Stimulated activated CD8-positive, alpha-beta memory T cell treated with anti-CD3 and anti-CD28 coated beads, Interleukin-15, amount 100 ng/mL, for 24 hours (primary cell): ENCODE measurements at places on chromosomes 3 and 15.

GRCh38 chr3:16480861-16481545 is 32.5 kb downstream of the RFTN1 start:
- no peak for DNase-seq

DNA sequence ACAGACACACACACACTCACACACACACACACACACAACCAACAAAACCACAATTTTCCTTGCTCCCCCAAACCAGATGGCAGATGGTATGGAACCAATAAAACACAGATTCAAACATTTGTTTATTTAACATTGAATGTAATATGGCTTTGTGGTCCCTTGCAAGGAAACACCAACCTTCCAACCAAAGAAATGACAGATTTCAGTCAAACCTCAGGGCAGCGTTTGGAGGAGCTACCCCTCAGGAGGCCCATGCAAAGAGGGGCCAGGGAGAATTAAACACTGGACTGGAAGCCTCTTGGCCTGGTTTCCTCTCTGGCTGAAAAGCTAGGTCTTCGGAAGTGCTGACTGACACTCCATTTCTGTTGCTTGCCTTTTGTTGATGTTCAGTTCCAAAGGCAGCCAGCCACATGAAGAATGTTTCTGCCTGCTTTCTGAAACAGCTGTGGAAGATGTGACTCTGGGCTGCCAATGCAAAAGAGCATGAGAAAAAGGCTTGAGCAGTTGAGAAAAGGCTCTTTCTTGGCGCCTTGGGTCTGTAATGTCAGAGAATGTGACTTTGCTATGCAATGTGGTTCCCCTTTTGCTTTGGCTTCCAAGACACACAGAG is 296.1 kb downstream of the RPLP1 start:
- no peak for DNase-seq

- no peak for DNase-seq
These were observed 117.3 kb upstream of the LYSMD4 start for GRCh38 chr15:99850517-99850916.

DNA sequence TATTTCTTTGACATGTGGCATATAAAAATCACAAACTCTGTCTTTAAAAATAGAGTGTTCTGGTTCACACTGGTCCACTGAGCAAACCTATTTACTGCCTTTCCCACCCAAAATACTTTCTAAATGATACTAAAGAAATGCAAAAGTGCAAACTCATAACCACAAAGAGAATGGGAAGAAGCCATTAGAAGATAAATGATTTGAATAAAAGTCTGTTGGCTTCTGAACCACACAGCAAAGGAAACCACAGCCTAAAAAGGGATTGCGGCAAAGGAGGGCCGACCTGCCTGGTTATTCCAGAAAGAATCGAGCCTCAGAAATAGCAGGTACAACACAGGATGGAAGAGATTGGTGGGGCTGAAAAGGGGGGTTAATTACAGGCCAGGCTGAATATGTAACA is 599.5 kb downstream of the FHIT start:
- no peak for DNase-seq

- no peak for DNase-seq
These were observed 78.9 kb downstream of the DGKG start for GRCh38 chr3:186283096-186283495.

GRCh38 chr3:64687781-64688604 is at the start of gene ADAMTS9:
Gene ADAMTS9 (minus strand): TSS chr3:64688000. CDS start chr3:64687657, 343 bp downstream.
- no peak for DNase-seq

DNA sequence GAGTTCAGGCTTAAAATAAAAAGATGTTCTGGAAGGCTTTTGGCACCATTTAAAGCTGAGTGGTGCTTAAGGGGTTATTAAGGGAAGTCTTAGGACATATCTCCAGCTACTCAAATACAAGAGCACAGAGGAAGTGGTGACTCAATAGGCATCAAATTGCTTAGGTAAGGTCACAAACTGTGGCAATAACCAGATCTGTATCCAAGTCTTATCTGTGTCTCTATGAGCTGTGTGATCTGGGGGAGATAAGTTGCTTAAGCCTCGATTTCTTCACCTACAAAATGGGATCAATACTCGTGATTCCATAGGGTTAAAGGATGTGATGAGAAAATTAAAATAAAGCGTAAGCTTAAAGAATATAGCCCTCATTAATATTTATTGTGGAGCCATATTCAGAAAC is 7.6 kb downstream of the HDC start:
- DNase-seq = no peak

- DNase-seq = no peak
These were observed 287.3 kb upstream of the ADAMTS9 start for GRCh38 chr3:64975147-64975546.

DNA sequence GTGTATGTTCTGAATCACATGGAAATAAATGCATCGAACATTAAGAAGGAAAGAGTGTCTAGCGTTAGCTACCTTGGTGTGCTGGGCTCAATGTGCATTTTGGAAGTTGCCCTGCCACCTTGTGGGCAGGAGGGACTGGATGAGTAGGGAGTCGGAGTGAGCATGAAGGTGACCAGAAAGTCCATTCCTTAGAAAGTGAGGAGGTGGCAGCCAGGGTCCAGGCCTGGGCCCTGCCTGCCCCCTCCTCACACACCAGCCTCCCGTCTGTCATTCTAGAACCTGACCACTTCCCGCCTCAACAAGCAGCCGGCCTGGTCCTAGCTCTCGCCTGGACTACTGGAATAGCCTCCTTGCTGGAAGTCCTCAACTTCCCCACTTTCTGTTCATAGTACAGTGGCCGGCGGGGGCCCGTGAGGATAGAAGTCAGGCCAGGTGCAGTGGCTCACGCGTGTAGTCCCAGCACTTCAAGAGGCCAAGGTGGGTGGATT is 10.2 kb upstream of the GATA2 start:
- no peak for DNase-seq

DNA sequence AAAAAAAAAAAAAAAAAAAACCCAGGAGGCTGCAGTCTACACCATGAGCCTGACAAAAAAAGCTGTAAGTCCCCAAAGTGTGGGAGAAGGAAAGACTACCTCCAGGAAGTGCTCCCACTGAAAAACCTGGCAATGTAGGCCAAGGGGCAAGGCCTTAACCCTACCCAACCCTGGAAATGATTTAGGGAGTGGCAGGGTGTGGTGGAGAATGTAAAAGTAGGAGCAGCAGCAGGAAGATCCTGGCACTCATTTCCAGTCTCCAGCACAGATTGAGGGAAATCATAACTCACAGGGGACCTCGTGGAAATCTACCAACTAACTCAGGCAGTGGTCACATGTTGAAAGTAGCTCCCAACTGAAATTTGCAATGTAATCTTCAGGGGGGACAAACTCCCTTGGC is 839.5 kb downstream of the EPHA3 start:
- DNase-seq = no peak

GRCh38 chr3:114389156-114389555 is 95.3 kb downstream of the TIGIT start:
- no peak for DNase-seq

DNA sequence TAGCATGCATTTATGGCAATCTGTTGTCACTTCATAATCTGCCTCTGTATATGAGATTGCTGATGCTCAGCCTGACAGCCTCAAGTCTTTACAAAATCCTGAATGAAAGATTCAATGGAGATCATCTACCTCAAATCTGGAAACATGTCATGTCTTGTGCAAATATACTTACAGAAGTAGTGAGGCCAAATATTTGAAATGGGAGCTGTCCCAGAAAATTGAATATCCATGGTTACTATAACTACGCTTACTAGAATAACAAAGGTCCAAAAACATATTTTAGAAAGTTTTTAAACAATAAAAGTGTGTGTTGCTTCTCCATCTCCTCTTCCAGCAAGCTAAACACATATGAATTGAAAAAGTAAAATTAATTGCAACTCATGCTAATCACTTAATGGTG is 133.2 kb upstream of the DPH6 start:
- DNase-seq = no peak

DNA sequence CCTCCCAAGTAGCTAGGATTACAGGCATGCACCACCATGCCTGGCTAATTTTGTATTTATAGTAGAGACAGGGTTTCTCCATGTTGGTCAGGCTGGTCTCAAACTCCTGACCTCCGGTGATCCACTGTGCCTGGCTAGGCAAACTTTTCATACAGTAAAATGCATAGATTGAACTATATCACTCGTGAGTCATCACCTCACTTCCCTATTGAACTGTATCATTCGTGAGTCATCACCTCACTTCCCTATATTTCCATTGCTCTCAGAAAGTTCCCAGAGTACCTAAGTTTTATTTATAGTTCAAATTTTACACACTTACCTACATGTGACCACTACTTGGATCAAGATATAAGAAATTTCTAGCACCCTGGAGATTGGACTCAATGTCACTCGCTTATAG is 73.6 kb upstream of the ACAD9 start:
- no peak for DNase-seq

GRCh38 chr3:117550766-117551165 is 841.2 kb downstream of the TUSC7 start:
- no peak for DNase-seq

GRCh38 chr15:73983211-73983727 is 8.8 kb downstream of the STOML1 start:
- no peak for DNase-seq

GRCh38 chr3:23068016-23068728 is 135.0 kb upstream of the UBE2E2 start:
- DNase-seq = no peak

DNA sequence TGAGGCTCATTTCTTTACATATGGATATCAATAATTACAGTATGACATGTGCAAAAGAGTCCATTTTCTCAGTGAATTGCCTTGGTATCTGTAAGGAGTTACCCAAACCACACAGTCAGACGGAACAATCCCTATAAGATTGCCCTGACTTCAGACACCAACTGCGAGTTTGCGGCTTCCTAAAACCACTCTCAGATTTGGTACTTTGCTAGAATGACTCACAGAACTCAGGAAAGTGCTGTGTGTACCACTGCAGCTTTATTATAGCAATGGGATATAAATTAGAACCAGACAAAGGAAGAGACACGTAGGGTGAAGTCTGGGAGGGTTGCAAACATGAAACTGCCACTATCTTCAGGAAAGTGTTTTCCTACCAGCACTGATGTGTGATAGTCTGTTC is 45.8 kb upstream of the ATP13A3 start:
- DNase-seq = no peak

DNA sequence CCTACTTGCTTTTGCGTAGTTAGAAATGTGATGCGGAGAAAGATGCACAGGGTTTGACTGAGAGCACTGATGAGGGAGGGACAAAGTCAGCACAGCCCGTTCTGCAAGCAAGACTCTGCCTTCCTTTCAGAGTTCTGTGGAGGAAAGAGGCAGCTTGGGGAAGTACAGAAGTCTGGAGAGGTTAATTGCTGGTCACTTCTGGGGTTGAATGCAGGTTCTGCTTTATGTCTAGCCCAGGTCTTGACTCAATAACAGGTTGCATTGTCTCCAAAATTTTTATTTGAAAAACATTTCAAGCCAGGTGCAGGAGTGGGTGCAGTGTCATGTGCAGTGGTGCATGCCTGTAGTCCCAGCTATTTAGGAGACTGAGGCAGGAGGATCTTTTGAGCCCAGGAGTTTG is 461.7 kb downstream of the NR2F2 start:
- DNase-seq = no peak

DNA sequence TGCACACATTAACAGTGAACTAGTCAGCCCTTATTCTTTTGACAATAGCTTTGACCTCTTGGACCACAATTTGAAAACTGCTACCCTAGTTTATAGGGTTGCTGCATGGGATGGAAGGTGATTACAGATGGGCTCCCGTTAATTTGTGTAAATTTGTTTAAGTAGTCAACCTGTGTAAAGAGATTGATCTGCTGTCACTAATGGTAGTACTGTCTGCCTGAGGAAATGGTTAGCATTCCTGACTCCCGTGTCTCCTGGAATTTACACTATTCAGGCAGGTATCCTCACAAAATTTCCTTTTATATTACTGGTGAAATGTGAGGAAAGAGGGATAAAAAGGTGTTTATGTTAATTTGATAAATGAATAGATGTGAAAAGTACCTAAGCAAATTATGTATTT is 15.3 kb upstream of the EBLN2 start:
- DNase-seq = no peak

DNA sequence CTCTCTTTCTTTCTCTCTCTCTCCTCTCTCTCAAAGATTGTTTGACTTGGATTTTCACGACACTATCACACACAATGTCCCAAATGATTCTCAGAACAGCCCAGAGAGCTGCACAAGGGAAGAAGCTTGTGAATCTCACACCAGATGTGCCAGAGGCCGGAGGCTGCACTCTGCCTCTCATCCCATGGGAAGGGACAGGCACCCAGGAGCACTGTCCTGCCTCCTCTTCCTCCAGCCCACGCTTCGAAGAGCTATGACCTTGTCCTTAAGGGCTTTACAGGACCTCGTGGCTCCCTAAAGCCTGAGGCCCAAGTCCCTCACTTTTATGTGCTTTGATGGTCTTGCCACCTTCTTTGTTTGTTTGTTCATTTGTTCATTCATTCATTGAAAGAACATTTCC is 267.6 kb downstream of the FAM43A start:
- no peak for DNase-seq

DNA sequence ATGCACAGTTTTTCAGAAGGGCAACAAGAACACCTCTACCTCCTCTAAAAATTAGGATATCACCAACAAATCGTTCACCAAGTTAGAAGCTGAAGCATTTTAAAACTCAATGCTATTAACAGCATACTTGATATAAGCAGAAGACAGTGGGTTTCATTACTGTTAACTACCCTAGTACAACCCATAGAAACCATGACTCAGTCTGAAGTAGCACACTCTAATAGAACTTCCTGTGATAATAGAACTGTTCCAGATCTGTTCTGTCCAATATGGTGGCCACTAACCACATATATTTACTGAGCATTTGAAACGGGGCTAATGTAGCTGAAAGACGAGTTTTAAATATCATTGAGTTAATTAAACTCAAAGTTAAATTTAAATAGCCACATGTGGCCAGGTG is 1075.6 kb downstream of the FHIT start:
- DNase-seq = no peak

- DNase-seq = no peak
These were observed 38.9 kb downstream of the ZNF710 start for GRCh38 chr15:90039996-90040395.

GRCh38 chr15:93196135-93196670 is 107.2 kb upstream of the RGMA start:
- no peak for DNase-seq

GRCh38 chr15:74180881-74181602 is 7.5 kb downstream of the ISLR start:
- DNase-seq = no peak
